ENCODE measurements at places on chromosomes 2 and 18.

GRCh38 chr2:234722176-234722575, 225.3 kb upstream of the ARL4C start:
- no peak for DNase-seq

- no peak for DNase-seq
Observed at GRCh38 chr2:36477746-36478145, 120.2 kb downstream of the FEZ2 start.

- DNase-seq: no peak
Observed at GRCh38 chr2:215493376-215493775, 57.5 kb upstream of the FN1 start.

- DNase-seq: peak; percentile 50
Observed at GRCh38 chr2:159968279-159968900, 94.0 kb downstream of the PLA2R1 start.

GRCh38 chr2:112794131-112794733, 9.9 kb upstream of the IL1A start:
- DNase-seq: peak; percentile 93
